ENCODE measurements at places on chromosomes 1 and 21. TPM values are rescaled to one million over a fixed set of nuclear protein-coding genes. Genes with fewer than 3 reads are reported as not detected.

DNA sequence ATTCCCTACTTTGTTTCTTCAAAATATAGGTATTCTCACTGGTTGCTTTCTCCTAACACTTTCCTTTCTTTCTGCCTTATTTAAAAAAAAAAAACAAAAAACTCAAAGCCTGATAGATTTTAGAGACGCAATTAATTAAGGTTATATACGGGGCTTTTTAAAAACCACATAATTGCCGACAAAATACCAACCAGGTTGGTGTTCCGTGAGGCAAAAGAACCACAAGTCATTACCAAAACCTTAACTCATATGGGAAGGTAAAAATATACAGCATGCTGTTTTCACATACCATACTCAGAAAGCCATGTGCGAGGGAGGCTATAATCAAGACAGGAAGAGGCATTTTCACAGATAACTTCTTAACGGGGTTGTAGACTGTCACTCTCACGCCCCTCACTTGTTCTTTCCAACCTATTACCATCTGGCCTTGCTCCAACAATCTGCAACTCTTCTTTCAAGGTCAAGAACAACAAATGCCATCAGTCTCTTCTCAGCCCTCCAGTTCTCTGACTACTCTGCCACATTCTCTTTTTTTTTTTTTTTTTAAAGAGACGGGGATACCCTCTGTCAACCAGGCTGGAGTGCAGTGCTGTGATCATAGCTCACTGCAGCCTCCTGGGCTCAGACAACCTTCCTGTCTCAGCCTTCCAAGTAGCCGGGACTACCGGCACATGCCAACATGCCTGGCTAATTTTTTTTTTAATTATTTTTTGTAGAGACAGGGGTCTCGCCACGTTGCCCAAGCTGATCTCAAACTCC lies 102.6 kb downstream of the APP start:
- no peak for DNase-seq

GRCh38 chr1:7409278-7409677 lies 361.8 kb upstream of the VAMP3 start:
- peak; percentile 41 for DNase-seq

DNA sequence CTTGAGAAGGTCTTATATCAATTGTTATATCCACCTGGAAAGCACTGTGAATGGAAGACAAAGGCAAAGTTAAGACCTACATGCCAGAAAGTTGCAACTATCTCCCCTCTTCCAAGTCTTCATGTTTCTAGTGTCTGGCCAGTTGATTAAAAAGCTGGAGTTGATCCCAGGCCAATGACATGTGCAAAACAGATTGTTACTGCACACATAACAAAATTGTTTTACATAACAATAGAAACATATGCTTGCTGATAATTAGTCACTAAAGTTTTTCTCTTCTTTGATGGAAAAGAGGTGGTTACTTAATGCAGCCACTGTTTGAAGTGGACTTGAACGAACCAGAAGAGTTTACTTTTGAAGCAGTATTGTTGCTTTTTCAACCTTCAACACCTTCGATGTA lies 158.2 kb downstream of the TGFBR3 start:
- no peak for DNase-seq

DNA sequence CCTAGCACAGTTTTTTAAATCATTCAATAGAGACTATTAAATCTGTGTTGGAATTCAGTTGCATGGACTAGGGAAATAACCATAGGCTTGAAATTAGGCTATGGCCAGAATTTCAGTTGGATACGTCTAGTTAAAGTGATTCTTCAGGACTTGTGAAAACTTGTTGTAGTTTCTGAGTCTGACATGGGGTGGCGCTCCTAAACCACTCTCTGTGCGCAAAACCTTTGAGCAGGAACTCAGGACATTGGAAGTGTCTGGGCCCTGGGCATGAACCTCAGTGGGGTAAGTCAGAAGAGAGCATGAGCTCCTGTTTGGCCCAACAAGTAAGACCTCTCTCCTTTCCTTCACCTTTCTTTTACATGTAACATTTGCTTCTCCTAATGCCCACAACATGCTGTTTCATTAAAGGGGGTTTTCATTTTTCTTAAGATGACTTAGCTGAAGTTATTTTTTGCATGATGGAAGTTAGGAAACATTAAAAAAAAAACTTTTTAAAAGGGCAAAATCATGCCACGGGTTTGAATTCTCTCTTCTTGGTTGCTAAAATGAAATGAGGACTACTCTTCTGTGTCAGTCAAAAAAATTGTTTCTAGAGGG lies 17.1 kb upstream of the CCDC190 start:
- peak; percentile 92 for DNase-seq

DNA sequence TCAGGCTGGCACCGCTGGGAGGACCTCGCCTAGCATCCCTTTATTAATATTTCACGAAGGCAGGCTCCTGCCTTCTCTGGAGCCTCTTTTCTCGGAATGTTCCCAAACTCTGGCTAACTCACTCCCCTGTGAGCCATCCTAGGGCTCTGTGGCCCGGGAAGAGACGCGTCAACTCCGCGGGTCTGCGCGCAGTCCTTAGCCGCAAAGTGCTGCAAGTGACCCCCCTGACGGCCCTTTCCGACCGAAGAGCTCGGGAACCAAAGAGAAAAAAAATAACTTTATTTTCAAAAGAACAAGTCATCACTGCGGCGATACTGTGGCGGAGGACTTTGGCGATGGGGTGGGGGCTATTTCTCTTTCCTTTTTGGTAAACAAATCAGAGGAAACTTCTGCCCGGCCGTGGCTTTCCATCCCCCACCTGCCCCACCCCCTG lies 14.6 kb downstream of the NR5A2 start:
- peak; percentile 74 for DNase-seq

EPHA10 gene
- 0.25 TPM for total RNA-seq

- peak; percentile 75 for DNase-seq
These were observed 113.8 kb downstream of the UBR4 start for GRCh38 chr1:19096036-19096833.

TSPEAR gene
- 1.1 TPM for total RNA-seq

CELF3 gene
- not detected for total RNA-seq

LIN28A gene
- 1,041 TPM for total RNA-seq

UBE2U gene
- total RNA-seq: not detected

GRCh38 chr1:65026235-65026634 lies 59.9 kb upstream of the JAK1 start:
- DNase-seq: peak; percentile 87

GRCh38 chr1:209650454-209650853 lies 1.8 kb downstream of the LAMB3 start:
- no peak for DNase-seq

- no peak for DNase-seq
These were observed 10.6 kb upstream of the XCL1 start for GRCh38 chr1:168565825-168566224.

MANEAL gene
- 9.0 TPM for total RNA-seq

LCE1F gene
- total RNA-seq: not detected

DNA sequence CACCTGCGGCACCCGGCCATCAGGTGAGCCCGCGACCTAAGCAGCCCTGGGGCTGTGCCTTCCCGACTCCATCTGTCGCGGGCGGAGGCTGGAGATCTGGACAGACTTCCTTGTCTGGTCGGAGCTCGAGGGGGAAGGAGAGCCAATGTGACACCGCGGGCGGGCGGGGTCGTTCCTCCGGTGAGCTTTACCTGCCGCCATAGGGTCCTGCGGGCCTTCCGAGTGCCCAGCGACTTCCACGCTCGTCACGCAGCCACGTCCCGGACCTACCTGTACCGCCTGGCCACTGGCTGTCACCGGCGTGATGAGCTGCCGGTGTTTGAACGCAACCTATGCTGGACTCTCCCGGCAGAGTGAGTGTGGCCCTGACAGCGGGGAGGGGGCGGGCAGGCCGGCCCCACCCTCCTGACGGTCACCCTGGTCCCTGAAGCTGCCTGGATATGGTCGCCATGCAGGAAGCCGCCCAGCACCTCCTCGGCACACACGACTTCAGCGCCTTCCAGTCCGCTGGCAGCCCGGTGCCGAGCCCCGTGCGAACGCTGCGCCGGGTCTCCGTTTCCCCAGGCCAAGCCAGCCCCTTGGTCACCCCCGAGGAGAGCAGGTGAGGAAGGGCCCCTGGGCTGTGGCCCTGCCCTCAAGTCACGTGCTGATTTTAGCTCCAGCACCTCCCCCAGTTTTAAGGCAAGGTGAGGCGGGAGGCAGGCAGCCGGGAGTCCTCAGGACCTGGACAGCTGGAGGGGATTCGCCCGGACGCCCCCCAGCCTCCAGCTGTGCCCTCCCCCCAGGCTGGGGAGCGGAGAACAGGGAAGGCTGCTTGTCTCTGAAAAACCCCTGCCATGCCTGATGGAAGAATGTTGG lies 1.1 kb downstream of the PUSL1 start:
- peak; percentile 81 for DNase-seq

ELAPOR1 gene
- 0.76 TPM for total RNA-seq

AQP10 gene
- not detected for total RNA-seq

GRCh38 chr1:160761886-160762285 lies 22.8 kb downstream of the SLAMF7 start:
- DNase-seq: no peak

GRCh38 chr1:165531021-165531420 lies 12.8 kb upstream of the LRRC52 start:
- DNase-seq: no peak

DNA sequence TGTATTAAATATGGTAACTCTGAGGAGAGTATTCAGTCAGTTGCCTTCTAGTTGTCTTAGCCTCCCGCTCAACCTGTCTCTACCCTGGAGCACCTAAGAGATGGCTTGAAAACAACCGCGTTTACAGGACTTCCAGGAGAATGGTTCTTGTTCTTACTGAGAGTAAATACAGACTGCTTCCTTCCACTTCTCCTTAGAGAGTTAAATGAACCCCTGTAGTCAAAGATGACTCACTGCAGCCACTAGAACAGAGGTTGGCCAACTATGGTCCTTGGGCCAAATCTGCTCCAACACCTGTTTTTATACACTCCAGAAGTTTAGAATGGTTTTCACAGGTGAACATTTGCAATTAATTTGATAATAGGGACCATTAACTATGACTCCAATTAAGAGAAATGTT lies 60.1 kb upstream of the ASB17 start:
- no peak for DNase-seq

DNA sequence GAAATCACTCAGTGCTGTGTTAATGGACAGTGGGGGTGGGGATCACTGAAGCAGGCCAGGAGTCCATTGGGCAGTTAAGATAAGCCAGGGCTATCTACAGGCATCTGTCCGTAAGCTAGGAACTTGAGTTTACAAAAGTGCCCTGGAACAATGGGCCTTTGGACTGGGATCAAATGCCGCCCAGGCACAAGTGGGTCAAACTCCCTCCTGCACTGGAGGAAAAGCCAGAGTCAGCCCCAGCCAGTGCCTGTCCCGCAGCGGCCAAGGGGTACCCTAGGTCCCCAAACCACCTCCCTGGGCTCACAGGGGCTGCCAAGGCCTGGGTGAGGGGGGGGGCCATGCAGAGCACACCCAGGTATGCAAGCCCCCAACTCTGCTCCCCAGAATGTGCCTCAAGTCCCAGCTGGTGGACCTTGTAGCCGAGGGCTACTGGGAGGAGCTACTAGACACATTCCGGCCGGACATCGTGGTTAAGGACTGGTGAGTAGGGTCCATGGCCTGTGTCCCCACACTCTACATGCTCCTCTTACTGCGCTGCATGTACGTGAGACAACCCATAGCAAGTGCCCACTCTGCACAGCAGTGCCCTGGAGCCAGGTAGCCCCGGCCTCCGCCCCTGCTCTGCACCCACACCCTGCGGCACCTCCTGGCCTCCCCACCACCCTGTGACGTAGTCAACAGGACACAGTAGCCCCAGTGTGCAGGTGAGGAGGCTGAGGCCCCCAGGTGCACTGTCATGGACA lies 7.7 kb downstream of the FBXO6 start:
- DNase-seq: peak; percentile 48

DNA sequence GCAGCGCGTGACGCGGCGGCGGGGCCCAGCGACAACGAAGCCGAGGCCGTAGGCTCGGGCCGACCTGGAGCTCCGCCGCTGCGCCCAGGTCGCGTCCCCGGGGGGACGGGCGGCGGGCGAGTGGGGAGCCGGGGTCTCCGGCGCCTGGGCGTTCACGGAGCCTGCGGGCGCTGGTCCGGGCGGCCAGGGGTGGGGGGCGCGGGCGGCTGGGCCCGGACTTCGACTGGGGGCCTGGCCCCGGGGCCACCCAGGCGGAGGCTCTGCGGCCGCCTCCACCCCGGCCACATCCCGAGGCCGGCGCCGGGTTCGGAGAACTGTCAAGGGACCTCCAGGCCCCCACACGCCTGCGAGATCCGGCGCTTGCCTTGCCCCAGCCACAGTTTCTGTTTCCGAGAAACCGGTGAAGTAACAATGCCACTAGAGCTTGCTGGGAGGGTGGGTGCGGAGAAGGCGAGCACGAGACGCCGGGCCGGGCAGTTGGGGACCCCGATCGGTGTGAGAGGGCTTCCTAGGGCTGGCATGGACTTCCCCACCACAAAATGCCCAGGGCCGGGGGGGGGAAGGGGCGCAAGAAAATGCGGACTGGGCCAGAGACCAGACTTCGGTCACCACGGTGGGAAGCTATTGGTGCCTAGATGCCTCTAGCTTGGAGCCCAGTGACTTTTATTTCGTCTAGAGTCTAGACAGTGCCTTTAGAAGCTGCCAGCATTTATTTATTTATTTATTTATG lies 501 bp downstream of the FBXO6 start:
- peak; percentile 84 for DNase-seq

ZNF496 gene
- 55.4 TPM for total RNA-seq

DNA sequence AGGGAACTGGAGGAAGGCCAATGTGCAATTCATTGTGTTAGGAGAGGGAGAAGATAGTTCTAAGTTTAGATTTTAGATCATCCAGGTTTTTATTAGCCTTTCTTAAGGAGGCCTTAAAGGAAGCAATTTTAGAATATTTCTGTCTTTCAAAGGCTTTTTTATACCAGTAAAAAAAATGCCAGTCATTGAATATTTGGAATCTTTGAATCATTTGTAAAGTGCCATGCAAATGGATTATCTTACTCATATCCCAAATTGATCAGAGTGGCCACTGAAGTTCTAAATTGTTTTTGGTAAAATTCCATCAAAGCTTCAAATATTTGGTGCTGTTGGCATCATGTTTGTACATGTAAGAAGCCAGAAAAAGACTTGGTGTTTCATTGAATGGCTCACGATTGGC lies 244.8 kb downstream of the RPS6KC1 start:
- DNase-seq: no peak

SYNC gene
- 0.34 TPM for total RNA-seq

DNA sequence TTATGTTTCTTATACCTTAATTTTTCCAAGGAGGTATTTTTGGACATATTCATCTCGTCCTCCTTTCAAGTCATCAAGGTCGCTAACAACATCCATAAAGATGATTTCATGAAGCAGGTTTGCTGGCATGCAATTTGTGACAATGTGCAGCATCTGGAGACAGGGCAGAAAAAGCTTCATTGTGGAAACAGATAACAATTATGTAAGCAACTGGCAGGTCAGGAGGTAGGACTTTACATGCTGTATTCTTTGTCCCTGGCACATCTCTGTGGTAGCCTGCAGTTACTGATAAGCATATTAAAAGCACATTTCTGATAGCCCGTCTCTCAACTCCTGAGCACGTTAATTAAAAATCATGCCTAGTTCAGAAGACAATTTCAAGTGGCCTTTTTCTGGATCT lies 156.8 kb downstream of the LEPR start:
- no peak for DNase-seq

GRCh38 chr21:38242061-38242460 lies 14.7 kb upstream of the KCNJ15 start:
- no peak for DNase-seq

DNA sequence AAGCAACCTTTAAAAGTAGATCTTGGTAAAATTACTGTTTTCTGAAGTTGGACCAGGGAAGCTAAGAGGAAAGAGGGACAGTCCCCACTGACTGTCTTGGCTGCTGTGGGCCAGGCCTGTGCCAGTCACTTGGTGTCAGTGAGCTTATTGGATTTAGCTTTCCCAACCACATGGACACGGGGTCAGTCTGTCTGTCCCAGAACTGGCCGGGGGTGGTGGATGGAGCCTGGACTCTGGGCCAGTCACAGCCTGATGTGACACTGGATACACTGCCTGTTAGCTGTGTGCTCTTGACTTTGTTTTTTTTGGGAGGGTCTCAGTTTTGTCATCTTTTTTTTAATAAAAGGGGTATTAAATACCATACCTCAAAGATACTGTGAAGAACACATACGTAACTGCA lies 96.7 kb downstream of the GALNT2 start:
- peak; percentile 41 for DNase-seq

Data from endodermal cell (in vitro differentiated cells).